ENCODE measurements at places on chromosomes 3 and 15.

DNA sequence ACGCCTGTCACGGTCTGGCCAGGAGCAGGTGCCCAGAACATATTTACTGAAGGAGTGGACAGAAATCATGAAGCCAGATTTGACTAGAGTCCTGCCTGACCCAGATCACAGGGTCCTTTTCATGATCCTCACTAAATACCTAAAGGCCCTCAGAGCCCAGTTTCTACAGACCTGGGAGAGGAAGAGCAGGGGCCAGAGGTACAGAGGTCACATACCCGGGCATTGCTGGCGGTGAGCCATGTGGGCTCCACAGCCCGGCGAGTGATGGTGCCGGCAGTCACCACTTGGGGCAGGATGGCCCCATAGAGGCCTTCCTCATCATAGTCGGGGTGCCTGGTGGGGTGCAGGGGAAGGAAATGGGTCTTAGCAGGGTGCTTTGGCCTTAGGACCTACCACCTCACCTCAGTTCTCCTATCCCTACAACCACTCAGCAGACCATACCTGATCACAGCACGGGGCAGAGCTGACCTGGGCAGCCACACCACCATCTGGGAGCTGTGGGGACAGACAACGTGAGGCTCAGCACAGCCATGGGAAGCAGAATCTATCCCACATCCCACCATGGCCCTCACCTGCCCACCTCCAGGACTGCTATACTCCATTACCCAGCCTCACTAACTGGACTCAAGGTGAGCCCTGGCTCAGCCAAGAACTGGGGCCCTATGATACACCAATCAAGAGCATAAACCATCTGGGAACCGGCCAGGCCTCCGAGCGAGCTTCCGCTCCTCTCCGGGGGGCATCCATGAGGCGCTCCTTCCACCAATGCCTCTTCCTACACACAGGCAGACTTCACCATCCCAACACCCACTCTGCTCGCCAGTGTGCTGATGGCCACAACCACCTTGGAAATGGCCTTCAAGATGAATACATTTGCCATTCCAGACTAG lies 12.9 kb downstream of the POLG start:
- peak; percentile 30 for DNase-seq

DNA sequence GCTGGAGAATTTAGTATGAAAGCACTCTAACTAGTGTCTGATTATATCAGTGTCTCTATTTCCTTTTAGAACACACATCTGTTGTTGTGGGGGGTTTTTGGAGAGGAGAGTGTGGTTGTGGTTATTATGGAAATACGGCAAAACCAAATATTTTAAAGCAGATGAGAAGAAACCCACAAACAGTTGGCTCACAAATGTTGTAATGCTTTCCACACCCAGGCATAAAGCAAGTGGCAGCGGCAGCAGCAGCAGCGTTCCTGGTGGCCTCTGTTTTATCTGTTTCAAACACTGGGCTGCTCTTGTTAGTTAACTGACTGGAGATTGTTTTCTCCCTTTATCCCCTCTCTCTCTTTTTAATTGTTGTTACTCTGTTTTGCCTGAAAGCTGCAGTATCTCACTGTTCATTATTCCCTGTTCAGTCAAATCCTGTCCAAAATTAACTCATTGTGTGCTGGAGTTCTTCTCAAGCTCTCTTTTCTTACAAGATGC lies 1045.5 kb upstream of the NR2F2 start:
- DNase-seq: no peak

DNA sequence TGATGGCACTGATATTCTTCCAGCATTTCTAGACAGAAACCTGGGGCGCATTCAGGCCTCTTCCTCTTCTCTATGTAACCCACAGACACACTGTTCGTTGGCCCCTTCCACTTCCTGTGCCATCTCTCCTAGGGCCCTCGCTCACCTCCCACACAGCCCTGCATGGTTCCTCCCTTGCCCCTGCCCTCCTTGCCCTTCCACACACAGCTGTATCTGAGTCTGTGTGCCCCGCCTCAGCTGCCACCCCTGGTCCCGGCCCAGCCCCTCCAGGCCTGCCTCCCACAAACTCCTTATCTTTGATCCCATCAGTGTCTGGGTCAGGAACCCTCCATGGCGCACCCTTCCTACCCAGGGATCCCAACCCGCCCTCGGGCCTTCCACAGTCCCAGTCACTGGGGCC lies 37.9 kb downstream of the RAB6B start:
- DNase-seq: no peak

- DNase-seq: no peak
Observed at GRCh38 chr3:7640787-7641186, 779.9 kb downstream of the GRM7 start.

- DNase-seq: no peak
Observed at GRCh38 chr3:17074559-17074958, 189.8 kb downstream of the PLCL2 start.

- no peak for DNase-seq
Observed at GRCh38 chr3:36814776-36815175, 50.4 kb upstream of the DCLK3 start.

DNA sequence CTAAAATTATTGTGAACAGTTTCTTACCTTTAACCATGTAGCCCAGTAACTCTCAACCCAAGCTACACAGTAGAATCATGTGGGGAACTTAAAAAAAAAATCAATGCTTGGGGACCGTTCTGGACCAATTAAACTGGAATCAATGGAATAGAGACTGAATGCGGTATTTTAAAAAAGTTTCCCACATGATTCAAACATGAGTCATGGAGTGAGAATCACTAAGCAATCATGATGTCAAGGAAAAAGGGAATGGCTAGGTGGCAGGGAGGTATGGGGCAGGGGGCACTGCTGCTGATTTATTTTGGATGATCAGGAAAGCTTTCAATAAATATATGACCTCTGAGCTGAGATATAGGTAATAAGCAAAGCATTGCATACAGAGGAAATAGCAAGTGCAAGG lies 250.5 kb upstream of the RORA start:
- no peak for DNase-seq

GRCh38 chr3:16490062-16490619 lies 23.4 kb downstream of the RFTN1 start:
- DNase-seq: no peak

DNA sequence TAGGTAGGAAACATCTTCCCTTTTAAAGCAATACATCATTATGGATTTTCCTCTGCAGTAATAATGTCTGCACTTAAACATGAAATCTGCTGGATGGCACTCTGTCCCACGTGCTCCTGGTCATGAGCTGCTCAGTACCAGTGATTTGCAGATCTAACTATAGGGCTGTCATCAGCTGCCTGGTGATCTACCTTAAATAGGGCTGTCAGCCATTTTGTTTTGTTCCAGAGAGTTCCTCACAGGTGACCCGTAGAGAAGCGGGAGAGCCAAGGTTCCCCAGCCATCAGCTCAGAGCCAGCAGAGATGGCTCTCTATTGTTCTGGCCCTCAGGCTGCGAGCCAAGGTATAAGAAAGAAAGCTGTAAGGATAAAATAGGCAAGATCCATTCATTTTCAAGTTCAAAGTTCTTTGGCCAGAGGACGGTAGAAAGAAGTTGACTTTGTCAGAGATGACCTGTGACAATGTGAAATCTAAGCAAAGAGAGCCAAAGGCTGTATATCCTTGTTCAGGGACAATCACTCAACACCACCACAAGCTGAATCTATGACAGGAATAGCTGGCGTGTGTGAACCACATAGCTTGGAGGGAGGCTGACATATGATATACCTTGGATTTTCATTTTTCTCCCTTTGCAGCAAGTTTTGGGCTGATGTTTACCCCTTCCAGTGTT lies 156.5 kb downstream of the RYR3 start:
- DNase-seq: no peak

DNA sequence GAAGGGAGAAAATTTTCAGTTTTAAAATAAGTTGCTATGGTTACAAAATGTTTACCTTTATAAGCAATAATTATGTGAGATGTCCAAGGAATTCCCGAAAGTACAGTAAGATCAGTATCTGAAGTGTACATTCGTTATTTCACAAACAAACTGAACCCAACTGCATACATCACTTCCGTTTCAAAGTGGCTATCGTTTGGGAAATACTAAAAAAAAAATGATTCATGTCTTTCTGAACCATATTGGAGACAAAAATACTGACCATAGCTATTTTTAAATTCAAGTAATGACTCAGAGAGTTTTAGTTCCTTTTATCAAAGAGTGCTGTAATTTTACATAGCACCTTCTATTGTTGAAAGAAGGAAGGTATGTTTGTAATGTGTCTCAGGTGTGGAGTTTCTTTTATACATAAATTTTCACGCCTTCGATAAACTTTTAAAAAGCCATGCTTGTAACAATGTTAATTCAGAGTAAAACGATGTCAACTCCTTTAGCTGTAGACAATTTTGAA lies 8.0 kb upstream of the ANKRD28 start:
- no peak for DNase-seq

GRCh38 chr15:58924327-58924726 lies 9.2 kb downstream of the SLTM start:
- no peak for DNase-seq

DNA sequence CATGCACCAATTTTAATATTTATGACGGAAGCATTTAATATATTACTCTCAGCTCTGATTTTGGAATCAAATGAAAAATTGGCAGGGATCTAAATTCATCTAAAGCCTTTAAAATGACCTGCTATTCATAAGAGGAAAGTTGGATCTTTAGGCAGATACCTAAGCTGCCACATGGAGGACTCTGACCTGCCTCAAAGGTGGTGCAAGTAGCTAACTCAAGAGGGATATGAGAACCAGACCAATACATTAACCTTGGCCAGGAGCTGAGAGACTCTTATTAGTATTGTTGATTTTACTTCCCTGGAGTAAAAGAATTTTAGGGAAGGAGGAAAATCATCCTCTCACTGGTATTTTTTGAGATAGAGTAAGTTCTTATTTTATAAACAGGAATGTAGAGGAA lies 17.7 kb downstream of the ZNF654 start:
- DNase-seq: no peak

DNA sequence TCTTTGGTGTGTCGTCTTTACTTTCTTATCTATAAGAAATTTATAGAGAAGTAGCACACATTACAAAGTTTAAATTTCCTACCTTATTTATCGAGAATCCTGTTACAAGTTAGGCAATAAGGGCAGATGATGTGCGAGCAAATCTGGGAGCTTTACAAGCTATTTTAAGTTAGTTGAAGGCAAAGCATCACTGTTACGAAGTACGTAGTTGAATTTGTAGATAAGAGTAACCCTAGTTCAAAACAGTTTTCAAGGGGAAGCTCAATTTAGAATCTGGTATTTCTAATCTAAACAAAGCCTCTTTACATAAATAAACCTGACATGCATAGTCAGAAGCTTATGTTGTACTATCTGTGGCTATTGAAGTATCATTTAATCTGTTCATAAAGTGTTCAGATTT lies 8.4 kb downstream of the KBTBD8 start:
- no peak for DNase-seq

GRCh38 chr3:15015456-15015855 lies 49.7 kb downstream of the MRPS25 start:
- DNase-seq: no peak

- no peak for DNase-seq
Observed at GRCh38 chr3:184918750-184919149, 106.8 kb downstream of the VPS8 start.

GRCh38 chr15:25207369-25207768 lies 231.5 kb downstream of the UBE3A start:
- no peak for DNase-seq

- peak; percentile 35 for DNase-seq
Observed at GRCh38 chr3:188298585-188298984, 144.6 kb downstream of the LPP start.

GRCh38 chr15:73146419-73146818 lies 94.2 kb downstream of the NEO1 start:
- DNase-seq: no peak

- no peak for DNase-seq
Observed at GRCh38 chr3:134552784-134553183, 66.9 kb downstream of the CEP63 start.

GRCh38 chr3:122993124-122993978 lies 34.2 kb downstream of the SEMA5B start:
- no peak for DNase-seq

- no peak for DNase-seq
Observed at GRCh38 chr3:140094487-140094886, 159.5 kb downstream of the CLSTN2 start.

GRCh38 chr3:134081211-134081610 lies 51.5 kb upstream of the SLCO2A1 start:
- DNase-seq: no peak

DNA sequence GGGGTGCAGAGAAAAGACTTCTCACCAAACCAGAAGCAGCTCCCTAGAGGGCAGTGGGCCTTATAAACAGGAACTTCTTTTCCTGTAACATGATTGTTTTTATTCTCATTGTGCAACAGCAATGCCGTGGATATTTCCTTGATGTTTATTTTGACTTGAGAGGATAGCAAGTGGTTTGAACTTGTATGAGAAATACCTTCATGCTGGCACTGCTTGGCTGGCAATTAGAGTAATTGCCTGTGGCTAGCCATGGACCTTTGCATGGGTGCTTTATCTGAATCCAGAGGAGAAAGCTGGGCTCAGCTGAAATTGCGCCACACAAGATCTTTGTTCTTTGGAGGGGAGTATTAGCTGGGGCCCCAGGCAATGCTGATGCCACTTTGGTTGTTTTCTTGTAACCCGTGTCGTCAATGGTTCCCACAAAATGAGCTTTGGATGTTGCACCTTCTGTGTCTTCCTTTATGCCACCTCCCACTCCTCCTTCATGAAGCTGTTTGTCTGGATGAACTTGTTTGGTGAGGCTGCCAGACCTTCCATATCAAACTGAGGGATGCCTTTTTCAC lies 37.9 kb downstream of the CMTM8 start:
- DNase-seq: peak; percentile 48

- DNase-seq: no peak
Observed at GRCh38 chr3:105101603-105102002, 265.1 kb upstream of the ALCAM start.

- DNase-seq: no peak
Observed at GRCh38 chr3:188389711-188390342, 235.9 kb downstream of the LPP start.

- DNase-seq: no peak
Observed at GRCh38 chr15:75229191-75230015, 27.7 kb downstream of the C15orf39 start.

- no peak for DNase-seq
Observed at GRCh38 chr3:162034368-162034767, 537.8 kb downstream of the OTOL1 start.

- no peak for DNase-seq
Observed at GRCh38 chr3:174162550-174162949, 696.6 kb upstream of the NAALADL2 start.

GRCh38 chr15:29110176-29110575 lies 159.4 kb downstream of the NSMCE3 start:
- DNase-seq: no peak

- DNase-seq: no peak
Observed at GRCh38 chr15:77815015-77815414, 182.3 kb upstream of the LINGO1 start.

DNA sequence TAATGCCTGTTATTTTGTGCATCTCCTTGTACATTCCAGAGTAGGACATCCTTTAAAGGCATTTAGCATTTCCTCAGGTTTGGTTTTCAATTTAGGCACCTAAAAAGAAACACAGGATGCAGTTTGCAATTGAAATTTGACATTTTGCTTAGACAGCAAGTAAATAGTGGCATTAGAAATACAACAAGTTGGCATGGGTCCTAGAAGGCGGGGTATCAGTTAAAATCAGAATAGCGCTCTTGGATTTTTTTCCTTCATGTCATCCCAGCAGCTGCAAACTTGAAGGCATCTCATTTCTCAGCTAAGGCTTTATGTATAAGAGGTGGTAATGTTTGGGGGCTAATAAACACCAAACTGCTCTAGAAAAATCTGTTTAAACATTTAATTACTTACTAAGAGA lies 47.5 kb upstream of the SKOR1 start:
- no peak for DNase-seq

All from Calu3 (cell line).